NCI-H1105 treated with DMSO at 0.1 percent for 48 hours (cell line): ENCODE measurements at places on chromosomes 5 and 9.

DNA sequence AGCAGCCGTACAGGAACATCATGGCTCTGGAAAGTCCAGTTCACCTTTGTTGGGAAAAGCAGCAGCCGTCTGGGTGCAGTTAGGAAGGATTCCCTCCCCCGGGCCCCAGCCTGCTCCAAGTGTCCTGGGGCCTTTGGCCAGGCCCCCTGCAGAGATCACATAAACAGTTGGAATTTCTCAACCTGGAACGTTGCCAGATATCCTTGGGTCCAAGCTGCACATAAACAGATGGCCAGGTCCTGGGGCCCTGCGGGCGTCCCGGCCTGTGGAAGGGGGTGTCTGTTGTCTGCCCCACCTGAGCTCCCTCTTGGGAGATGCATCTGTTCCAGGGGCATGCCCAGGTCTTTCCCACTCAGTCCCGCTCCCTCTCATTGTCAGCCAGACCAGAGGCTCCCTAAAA is 92.7 kb downstream of the COL5A1 start:
- DNase-seq, result no peak

DNA sequence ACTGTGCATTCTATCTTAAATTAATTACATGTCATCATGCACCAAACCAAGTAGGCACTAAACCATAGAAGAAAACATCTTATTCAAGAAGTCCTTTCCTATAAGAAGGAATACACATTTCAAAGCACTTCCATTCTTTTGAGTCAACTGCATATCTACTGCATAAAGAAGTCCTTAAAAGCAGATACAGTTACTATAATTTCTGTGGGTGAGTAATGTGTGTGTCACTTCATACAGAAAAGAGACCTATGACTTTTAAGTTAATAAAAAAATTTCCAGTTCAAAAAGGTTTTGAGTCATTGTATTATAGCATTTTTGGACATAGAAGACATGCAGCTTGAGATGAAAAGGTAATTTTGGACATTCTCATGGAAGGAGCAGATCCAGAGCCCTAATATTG is 125.0 kb downstream of the DTWD2 start:
- no peak for DNase-seq

DNA sequence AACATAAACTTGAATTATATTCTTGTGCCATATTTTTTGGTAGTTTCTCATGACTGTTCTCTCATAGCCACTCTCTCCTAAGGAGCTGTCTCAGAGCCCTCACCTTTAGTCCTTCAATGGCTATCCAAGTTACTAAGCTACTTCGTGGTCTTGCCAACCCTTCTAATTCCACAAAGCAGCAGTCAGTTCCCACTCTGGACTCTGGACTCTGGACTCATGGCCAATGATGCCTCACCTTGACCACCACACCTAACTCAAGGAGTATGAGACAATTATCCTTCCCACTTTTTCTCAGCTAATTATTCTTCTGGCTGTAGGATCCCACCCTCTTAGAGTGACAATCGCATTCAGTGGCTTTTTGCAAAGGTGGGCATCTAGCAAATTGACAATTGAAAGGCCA is 42.2 kb downstream of the TUSC1 start:
- no peak for DNase-seq

DNA sequence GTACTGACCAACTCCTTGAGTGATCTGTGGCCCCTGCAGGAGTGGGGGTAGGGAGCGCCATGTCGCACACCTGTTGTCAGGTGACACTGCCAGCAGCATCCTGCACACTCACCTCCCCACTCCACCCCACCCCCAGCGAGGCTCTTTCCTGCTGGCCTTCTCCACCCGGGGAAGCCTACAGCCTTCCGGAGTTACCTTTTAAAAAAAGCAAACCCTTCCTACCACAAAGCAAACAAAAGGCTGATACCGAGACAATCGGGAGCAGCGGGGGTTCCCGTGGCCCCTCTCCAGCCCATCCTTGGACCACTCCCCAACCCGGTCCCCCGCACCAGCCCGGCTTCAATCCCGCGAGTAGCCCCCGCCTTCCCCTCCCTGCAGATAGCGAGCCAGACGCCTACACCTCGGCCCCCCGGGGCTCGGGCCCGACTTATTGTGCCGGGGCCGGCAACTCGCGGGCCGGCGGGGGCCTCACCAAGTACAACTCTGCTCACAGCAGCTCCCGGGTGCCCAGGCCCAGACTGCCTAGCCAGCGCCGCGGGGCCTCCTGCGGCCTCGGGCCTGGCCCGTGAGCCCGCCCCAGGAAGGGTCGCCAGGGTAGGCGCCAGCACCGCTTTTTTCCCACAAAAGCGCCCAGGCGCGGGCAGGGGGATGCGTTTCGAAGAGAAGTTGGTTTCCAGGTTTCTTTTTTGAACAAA is 724 bp downstream of the MACROH2A1 start:
- peak; percentile 18 for DNase-seq

DNA sequence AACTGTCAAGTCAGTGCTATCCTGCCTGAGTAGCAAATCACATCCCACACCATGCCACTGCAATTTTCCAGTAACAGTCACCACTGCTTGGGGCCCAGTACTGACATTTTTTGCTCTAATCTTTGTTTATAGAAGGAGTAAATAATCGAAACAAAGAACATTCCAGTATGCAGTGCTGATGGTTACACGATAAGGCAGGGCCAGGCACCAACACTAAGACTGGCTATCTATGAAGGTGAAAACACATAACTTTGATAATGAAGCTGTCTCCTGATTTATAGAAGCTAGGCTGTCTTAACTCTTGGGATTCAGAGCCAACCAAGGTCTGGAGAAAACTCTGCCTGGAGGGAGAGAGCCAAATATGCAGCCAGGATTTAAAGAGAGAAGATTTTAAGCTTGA is 365.3 kb downstream of the BNC2 start:
- DNase-seq, result no peak

DNA sequence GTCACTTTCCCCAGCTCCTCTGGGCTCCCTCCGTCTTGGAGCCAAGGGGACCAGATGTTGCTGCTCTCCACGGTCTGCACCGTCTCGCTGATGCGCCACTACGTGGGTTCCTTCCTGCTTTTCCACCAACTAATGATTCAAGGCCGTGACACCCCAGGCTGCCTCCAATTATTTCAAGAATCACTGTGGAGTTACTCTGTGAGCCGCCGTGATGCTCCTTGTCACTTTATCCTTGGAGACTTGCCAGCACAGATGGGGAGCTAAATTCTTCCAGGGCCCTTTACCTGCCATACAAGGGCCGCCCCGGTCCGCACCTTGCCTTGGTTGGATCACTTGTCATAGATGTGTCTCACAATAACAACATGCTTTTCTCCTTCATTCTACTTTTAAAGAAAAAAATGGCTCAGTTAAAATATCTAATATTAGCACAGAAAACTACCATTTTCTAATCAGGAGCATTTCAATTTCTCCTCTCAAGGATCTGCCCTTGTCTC is 202.0 kb downstream of the FSTL4 start:
- no peak for DNase-seq

DNA sequence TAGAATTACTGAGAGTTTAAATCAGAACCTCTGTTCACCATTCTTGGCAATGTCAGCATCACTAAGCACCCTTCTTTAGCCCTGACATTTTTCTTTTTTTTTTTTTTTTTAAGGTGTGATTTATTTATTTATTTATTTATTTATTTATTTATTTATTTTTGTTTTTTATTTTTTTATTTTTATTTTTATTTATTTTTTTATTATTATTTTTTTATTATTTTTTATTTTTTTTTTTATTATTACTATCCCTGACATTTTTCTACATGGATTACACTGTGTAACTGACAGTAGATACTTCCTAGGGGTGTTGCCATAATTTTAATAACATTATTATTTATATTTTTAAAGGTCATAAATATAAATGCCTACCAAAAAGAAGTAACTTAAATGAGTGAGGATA is 47.0 kb upstream of the TRPM3 start:
- DNase-seq, result no peak

- no peak for DNase-seq
These were observed 23.2 kb upstream of the PSAT1 start for GRCh38 chr9:78273761-78274160.

GRCh38 chr5:80302636-80303035 is 17.2 kb upstream of the SPZ1 start:
- DNase-seq, result no peak

GRCh38 chr5:37511646-37512045 is 132.5 kb downstream of the WDR70 start:
- DNase-seq, result no peak

GRCh38 chr5:66949066-66949465 is 247.5 kb downstream of the CD180 start:
- no peak for DNase-seq

GRCh38 chr9:75233011-75233410 is 144.7 kb downstream of the OSTF1 start:
- DNase-seq, result no peak

GRCh38 chr5:135110785-135111596 is 77.0 kb upstream of the PITX1 start:
- no peak for DNase-seq

GRCh38 chr9:97767891-97768290 is 70.8 kb upstream of the XPA start:
- no peak for DNase-seq

DNA sequence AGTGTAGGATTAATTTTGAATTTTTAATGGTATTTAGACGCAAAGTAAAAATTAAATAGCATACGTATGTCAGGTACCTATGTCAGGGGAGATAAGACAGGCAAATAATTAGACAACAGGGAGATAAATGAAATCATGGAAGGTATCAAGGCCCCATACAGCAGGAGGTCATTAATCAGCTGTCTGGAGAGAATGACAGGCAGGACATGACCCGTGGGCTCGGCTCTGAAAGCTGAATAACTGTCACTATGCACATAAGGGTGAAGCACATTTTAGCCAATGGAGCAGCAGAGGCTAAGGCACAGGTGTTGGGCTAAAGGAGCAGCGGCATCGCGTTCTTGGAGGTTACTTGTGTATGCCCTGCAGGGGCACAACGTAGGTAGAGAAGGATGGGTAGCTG is 11.9 kb downstream of the SLC25A51 start:
- DNase-seq, result no peak

- DNase-seq, result peak; percentile 12
These were observed 111.5 kb downstream of the ICE1 start for GRCh38 chr5:5533927-5534326.

- no peak for DNase-seq
These were observed 248.3 kb downstream of the GADD45G start for GRCh38 chr9:89853161-89853560.

DNA sequence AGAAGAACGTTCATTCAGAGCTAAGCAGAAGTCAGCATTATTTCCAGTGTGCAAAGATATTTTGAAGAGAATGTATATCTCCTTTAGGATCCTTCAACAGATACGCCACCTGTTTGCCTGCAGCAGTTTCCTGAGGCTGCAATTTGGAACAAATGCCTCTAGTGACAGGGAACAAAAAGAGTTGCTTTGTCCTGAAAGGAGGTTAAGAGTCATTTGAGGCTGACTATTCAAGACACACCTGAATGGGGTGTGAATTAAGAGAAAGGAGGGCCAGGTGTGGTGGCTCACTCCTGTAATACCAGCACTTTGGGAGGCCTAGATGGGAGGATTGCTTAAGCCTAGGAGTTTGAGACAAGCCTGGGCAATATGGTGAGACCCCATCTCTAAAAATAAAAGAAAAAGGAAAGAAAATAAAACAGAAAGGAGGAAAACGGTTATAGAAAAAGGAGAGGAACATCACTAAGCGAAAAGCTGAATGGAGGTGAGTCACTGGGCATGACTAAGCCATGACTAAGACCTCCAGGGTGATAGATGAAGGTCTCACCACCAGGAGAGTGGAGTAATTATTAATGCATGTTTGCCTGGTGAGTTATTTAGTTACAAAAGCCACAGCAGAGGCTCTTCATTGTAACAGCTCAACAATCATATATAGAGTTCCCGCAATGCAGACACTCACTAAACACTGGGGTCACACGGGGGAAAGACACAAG is 255.2 kb upstream of the TNC start:
- no peak for DNase-seq

GRCh38 chr5:124057724-124058231 is 545.8 kb downstream of the CSNK1G3 start:
- no peak for DNase-seq

GRCh38 chr5:155728857-155729683 is 597.9 kb upstream of the SGCD start:
- peak; percentile 28 for DNase-seq

GRCh38 chr5:135335031-135335828 is 63.8 kb downstream of the MACROH2A1 start:
- no peak for DNase-seq

GRCh38 chr9:70677055-70677735 is 262.7 kb upstream of the KLF9 start:
- DNase-seq, result no peak

DNA sequence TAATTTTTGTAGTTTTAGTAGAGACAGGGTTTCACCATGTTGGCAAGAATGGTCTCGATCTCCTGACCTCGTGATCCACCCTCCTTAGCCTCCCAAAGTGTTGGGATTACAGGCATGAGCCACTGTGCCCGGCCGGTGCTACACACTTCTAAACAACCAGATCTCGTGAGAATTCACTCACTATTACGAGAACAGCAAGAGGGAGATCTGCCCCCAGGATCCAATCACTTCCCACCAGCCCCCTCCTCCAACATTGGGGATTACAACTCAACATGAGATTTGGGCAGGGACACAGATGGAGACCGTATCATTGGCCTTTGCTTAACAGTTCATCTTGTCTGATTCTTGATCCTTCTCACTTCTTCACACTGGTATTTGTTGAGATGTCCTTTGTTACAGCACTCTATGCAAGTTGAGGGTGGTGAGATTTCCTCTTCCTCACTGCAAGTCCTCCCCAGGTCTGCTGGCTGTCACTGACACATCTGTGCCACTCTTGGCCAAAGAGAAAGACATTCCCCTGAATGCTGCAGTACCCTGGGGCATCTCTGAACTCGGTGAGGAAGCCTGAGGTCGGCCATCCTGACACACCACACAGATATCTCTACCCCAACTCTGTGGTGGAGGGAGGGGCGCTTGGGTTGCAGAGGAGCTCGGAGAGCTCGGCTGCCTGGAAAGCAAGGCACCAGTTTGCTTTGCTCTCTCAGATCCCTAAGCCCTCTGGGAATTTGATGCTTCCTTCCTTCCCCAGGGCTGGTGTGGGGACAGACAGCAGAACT is 4.2 kb upstream of the SUB1 start:
- DNase-seq, result no peak

DNA sequence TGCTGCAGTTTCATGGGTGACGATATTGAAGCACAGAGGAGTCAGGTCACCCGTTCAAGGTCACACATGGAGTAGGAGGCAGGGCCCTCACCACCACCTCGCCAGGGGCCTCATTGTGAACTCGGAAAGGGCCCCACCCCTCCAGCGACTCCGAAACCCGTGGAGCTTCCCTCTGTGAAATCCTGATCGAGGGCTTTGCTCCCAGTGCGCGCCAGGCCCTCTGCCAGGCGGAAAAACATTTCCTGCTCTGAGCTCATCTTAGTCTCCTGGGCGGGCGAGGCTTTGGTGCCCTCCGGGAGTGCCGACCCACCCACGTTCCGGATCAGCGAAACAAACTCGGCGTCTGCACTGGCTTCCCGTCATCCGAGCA is 75.0 kb upstream of the FCN1 start:
- no peak for DNase-seq

DNA sequence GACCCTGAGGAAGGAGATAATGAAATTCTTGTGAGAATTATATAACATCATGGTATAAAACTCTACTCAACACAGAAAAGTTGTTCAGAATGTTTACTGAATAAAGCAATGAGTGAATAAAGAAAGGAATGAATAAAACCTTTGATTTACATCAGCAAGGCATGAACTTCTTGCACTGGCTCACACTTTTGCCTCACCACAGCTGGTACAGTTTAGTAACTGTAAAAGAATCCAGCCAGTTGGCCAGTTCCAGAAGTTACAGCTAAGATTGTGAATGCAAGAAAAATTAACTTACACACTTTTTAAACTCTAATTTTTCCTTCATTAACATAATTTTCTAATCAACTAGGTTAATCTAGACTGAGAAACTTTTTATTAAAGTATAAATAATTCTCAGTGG is 490.9 kb downstream of the NFIB start:
- DNase-seq, result no peak
